Effector memory CD4-positive, alpha-beta T cell (primary cell): ENCODE measurements at places on chromosomes 6 and 20.

DNA sequence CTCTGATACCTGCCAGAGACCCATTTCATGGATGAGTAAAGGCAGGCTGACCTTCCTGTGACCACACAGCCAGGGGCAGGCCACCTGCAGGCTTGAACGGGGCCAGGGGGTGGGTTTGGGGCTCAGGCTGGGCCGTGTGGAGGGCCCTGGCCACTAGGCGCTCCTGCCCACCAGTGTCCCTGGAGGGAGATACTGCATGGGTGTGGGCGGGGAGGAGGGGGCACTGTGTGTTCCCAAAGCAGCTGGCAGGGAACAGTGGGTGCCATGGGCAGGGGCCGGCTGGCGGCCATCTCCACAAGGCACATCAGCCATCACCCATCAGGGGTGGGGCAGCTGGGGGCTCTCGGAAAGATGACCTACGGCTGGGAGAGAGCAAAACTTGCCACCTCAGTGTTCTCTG is 15.4 kb downstream of the SRC start:
- no peak for DNase-seq
- H3K27me3 ChIP-seq: no peaks in the 10 kb centered on the region

- H3K36me3 ChIP-seq: no peaks in the 10 kb centered on the region
- H3K4me1 ChIP-seq: peaks cover 5% of the 10 kb centered on the region
- H3K27me3 ChIP-seq: no peaks in the 10 kb centered on the region
- no peak for DNase-seq
- no peak overlapping the region for H3K27ac ChIP-seq
- H3K4me3 ChIP-seq: no peak overlapping the region
Observed at GRCh38 chr20:38169636-38170193, 4.6 kb upstream of the TGM2 start.

- H3K36me3 ChIP-seq: no peaks in the 10 kb centered on the region
- no peak for DNase-seq
- H3K27me3 ChIP-seq: no peaks in the 10 kb centered on the region
Observed at GRCh38 chr6:145138469-145139139, 596.7 kb downstream of the EPM2A start.

- DNase-seq: no peak
- no peak overlapping the region for H3K27ac ChIP-seq
- no peaks in the 10 kb centered on the region for H3K36me3 ChIP-seq
- H3K27me3 ChIP-seq: no peaks in the 10 kb centered on the region
- no peaks in the 10 kb centered on the region for H3K4me1 ChIP-seq
Observed at GRCh38 chr6:139846538-139847456, 472.3 kb upstream of the CITED2 start.

- no peak for DNase-seq
- no peaks in the 10 kb centered on the region for H3K27me3 ChIP-seq
- no peaks in the 10 kb centered on the region for H3K36me3 ChIP-seq
- no peaks in the 10 kb centered on the region for H3K4me1 ChIP-seq
- H3K27ac ChIP-seq: no peak overlapping the region
- H3K4me3 ChIP-seq: no peak overlapping the region
Observed at GRCh38 chr6:139650941-139651340, 276.5 kb upstream of the CITED2 start.

DNA sequence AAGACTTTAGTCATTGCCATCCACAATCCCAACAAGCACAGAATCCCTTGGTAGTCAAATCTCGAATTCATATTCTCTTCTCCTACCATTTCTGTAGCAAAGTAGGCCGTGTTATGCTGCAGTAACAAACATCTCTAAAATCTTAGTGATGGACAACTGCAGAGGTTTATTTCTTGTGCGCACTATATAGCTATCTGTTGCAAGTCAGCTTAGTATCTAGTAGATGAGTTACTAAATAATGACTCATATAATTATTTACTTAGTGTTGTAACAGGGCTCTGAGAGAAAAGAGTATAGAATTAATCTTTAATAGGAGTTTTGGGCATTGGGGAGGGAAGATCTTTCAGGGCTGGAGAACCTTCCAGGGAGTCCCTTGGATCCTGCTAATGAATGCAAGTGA is 73.3 kb downstream of the CAP2 start:
- no peaks in the 10 kb centered on the region for H3K36me3 ChIP-seq
- H3K27me3 ChIP-seq: no peaks in the 10 kb centered on the region
- H3K4me3 ChIP-seq: no peak overlapping the region
- H3K27ac ChIP-seq: no peak overlapping the region

GRCh38 chr6:3260296-3260695 is 1.5 kb downstream of the PSMG4 start:
- H3K27me3 ChIP-seq: no peaks in the 10 kb centered on the region
- H3K4me1 ChIP-seq: peaks cover 18% of the 10 kb centered on the region
- H3K36me3 ChIP-seq: peaks cover 18% of the 10 kb centered on the region
- no peak for DNase-seq

- H3K36me3 ChIP-seq: no peaks in the 10 kb centered on the region
- H3K4me1 ChIP-seq: no peaks in the 10 kb centered on the region
- no peak overlapping the region for H3K4me3 ChIP-seq
- no peak for DNase-seq
- no peaks in the 10 kb centered on the region for H3K27me3 ChIP-seq
Observed at GRCh38 chr20:38286586-38287531, 17.1 kb upstream of the BPI start.

DNA sequence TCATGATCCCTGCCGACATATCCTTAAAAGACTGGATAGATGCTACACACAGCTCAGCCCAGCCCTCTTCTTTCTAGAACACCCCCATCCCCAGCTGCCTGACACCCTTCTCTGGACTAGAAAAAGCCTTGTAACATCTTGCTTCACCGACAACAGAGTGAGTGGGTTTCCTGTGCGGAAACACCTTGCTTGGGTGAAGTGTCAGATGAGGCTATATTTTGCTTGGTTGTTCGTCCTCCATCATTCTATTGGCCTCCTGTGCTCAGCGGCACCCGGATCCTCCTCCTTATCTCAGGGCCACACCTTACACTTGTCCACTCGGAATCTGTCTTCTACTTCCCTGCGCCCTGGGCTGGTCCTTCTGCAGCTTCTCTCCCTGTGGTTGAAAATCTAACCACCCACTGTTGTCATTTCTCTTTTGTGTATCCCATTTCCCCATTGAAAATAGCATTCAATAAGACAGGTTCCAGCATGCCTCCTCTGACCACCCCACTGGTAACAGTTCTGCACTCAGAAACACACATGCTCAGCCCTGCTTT is 101.3 kb upstream of the MLN start:
- H3K36me3 ChIP-seq: no peaks in the 10 kb centered on the region
- H3K4me3 ChIP-seq: peak overlapping the region; percentile 23
- peak overlapping the region; percentile 40 for H3K27ac ChIP-seq

DNA sequence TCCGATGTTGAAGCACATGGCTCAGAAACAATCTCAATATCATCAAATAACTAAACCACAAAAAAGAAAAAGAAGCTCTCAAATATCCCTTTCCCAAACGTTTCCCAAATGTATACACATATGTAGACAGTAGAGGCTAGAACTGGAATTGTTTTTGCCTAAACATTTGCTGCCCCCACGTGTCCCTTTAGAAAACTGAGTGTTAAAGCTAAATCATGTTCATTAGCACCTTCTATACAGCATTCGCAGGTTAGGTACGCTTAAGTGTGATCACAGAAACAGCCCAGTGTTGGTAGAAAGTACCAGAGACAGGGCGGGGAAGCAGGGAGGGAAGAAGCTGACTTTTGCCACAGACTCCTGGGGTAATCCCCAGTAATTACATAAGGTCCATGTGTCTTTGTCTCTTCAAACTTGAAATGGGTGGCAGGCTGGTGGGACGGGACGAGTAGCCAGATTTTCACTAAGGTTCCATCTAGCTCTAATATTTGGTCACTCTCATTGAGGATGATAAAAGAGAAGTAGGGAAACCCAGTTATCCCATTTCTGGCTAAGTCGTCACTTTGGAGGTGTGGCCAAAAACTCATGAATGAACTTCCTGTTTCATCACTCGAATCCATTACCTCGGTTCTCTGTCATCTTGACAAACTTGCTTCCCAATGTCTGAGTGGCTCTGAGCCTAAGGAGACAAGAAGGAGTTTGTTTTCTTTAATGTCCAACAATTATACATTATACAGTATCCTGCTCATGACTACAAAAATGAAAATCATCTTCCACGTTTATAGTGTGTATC is 15.0 kb upstream of the TFAP2A start:
- no peak for DNase-seq
- no peak overlapping the region for H3K27ac ChIP-seq
- H3K4me1 ChIP-seq: no peaks in the 10 kb centered on the region
- H3K36me3 ChIP-seq: no peaks in the 10 kb centered on the region

- H3K4me3 ChIP-seq: no peak overlapping the region
- no peak for DNase-seq
Observed at GRCh38 chr6:157203312-157203744, 120.0 kb downstream of the TMEM242 start.

- H3K27me3 ChIP-seq: no peaks in the 10 kb centered on the region
- no peak overlapping the region for H3K4me3 ChIP-seq
- H3K36me3 ChIP-seq: no peaks in the 10 kb centered on the region
- no peak for DNase-seq
- H3K4me1 ChIP-seq: no peaks in the 10 kb centered on the region
Observed at GRCh38 chr6:6678185-6678671, 89.7 kb downstream of the LY86 start.

- H3K27ac ChIP-seq: no peak overlapping the region
- no peaks in the 10 kb centered on the region for H3K4me1 ChIP-seq
- no peaks in the 10 kb centered on the region for H3K36me3 ChIP-seq
- no peaks in the 10 kb centered on the region for H3K27me3 ChIP-seq
- no peak for DNase-seq
- H3K4me3 ChIP-seq: no peak overlapping the region
Observed at GRCh38 chr6:162177746-162178145, 549.8 kb downstream of the PRKN start.

- H3K36me3 ChIP-seq: no peaks in the 10 kb centered on the region
- H3K4me1 ChIP-seq: no peaks in the 10 kb centered on the region
- no peak for DNase-seq
- H3K27ac ChIP-seq: no peak overlapping the region
- peaks cover 5% of the 10 kb centered on the region for H3K27me3 ChIP-seq
Observed at GRCh38 chr20:61948586-61949362, 116.9 kb downstream of the TAF4 start.

GRCh38 chr6:31567531-31568370 is 4.3 kb upstream of the LTA start:
- no peaks in the 10 kb centered on the region for H3K27me3 ChIP-seq
- no peaks in the 10 kb centered on the region for H3K36me3 ChIP-seq
- H3K27ac ChIP-seq: peak overlapping the region; percentile 86
- peaks cover 56% of the 10 kb centered on the region for H3K4me1 ChIP-seq
- DNase-seq: no peak
- peak overlapping the region; percentile 30 for H3K4me3 ChIP-seq

GRCh38 chr20:62461157-62461556 is 14.6 kb downstream of the GATA5 start:
- H3K4me1 ChIP-seq: no peaks in the 10 kb centered on the region
- H3K4me3 ChIP-seq: no peak overlapping the region
- H3K27ac ChIP-seq: no peak overlapping the region
- no peak for DNase-seq

DNA sequence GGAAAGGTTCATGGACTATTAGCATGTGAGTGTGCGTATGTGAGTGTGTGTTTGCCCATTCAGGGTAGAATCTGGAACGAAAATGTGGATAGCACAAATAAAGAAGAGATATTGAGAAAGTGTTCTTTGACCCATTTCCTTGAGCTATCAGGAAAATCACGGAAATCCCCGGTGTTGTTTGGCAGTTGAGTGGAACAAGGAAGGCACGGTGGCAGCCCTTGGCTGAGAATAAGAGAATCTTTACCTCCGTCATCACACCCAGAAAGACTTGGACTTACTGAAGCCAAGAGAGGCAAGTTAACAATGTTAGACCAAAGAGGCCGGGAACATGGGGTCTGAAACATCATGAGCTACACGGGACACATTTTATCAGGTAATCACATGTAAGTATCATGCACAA is 588.9 kb upstream of the BTBD3 start:
- DNase-seq: no peak
- no peaks in the 10 kb centered on the region for H3K36me3 ChIP-seq
- H3K4me1 ChIP-seq: no peaks in the 10 kb centered on the region
- H3K27me3 ChIP-seq: no peaks in the 10 kb centered on the region
- H3K4me3 ChIP-seq: no peak overlapping the region
- H3K27ac ChIP-seq: no peak overlapping the region

DNA sequence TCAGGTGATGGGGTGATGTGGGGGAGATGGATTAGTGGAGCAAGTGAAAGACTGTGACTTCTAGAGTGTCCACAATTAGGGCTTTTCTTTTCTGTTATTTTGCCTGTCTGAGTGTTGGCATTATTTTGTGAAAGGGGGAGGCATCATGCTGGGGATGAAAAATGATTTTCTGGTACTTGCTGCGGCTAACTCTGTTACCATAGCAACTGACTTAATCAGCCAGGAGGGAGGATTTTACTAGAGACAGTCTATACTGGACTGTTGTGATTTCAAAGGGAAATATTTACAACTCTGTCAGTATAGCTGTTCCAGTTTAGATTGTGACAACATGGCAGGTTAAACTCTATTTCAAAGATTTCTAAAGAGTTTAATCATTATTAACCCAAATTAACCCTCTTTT is 30.4 kb upstream of the MRAP2 start:
- H3K27ac ChIP-seq: no peak overlapping the region
- H3K36me3 ChIP-seq: no peaks in the 10 kb centered on the region
- H3K27me3 ChIP-seq: no peaks in the 10 kb centered on the region
- no peak overlapping the region for H3K4me3 ChIP-seq

DNA sequence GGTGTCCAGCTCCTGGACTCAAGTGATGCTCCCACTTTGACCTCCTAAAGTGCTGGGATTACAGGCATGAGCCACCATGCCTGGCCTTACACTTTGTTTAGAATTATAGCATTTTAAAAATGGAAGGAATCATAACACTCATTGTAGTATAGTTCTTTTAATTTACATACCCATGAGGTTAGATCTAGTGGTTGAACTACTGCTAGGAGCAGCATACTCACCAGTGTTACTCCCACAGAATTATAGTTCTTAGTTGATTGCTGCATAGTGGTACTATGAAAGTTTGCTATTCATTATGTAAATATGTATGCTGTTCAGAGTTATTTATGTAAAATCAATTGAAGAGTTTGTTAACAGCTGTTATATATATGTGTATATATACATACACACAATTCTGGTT is 85.4 kb downstream of the MYO6 start:
- H3K27me3 ChIP-seq: no peaks in the 10 kb centered on the region
- no peaks in the 10 kb centered on the region for H3K4me1 ChIP-seq
- DNase-seq: no peak
- no peak overlapping the region for H3K4me3 ChIP-seq
- no peak overlapping the region for H3K27ac ChIP-seq

DNA sequence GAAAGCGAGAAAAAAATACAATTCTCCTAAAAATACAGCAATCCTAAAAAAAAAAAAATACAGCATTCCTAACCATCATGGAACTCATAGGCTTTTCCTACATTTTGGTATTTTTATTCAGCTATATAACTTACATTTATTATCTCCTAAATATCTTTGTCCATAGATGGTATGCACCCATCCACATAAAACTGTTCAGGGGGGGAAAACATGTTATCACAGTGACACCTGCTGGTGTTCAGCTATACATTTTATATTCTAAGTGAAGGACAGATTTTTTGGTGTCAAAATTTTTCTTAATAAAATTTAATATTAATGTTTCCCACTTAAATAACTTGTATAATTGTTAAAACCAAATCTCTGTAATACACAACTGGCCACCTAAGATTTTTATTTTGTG is 58.0 kb downstream of the BLOC1S5 start:
- DNase-seq: no peak
- H3K36me3 ChIP-seq: no peaks in the 10 kb centered on the region
- no peak overlapping the region for H3K27ac ChIP-seq

- H3K4me1 ChIP-seq: no peaks in the 10 kb centered on the region
- H3K4me3 ChIP-seq: no peak overlapping the region
- H3K27me3 ChIP-seq: no peaks in the 10 kb centered on the region
Observed at GRCh38 chr6:156126535-156126934, 650.6 kb upstream of the ARID1B start.
